Epithelial cell of proximal tubule (primary cell): ENCODE measurements at places on chromosomes 12 and 14. TPM values are rescaled to one million over a fixed set of nuclear protein-coding genes. Genes with fewer than 3 reads are reported as not detected.

DNA sequence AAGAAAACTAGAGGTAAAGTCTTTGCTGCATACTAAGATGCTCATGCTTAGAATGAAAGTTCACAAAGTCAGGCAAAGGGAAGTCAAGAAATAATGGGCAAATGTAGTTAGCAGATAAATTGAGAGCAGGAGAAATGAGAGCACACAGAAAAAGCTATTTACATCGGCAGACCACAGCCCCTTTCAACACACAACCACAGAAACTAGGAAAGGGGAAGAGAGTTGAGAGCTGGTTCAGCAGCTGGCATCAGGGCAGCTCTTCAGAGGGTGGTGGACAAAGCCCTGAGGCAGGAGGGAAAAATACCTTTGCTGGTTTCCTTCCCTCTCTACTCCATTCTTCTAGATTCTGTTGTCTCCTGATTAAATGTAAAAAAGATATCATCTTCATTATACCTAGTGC lies 95.4 kb upstream of the ANO4 start:
- DNase-seq, result no peak

DNA sequence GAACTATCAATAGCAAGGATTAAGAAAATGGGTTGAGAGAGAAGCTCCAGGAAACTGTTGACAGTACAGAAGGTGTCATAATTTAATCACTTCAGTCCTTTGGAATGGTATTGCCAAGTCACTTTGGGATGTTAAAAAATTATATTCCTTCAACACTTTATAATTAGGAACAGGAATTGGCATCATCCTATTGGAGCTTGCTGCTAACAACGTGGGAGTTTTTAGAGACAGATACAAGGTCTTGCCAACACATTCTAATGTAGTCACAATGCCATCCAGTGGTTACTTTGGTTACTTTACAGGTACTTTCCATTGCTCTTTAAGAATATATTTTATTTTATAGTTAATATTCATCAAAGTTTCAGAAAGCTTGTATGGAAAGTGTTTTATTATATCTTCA lies 310.1 kb downstream of the SYT1 start:
- DNase-seq, result peak; percentile 4

DNA sequence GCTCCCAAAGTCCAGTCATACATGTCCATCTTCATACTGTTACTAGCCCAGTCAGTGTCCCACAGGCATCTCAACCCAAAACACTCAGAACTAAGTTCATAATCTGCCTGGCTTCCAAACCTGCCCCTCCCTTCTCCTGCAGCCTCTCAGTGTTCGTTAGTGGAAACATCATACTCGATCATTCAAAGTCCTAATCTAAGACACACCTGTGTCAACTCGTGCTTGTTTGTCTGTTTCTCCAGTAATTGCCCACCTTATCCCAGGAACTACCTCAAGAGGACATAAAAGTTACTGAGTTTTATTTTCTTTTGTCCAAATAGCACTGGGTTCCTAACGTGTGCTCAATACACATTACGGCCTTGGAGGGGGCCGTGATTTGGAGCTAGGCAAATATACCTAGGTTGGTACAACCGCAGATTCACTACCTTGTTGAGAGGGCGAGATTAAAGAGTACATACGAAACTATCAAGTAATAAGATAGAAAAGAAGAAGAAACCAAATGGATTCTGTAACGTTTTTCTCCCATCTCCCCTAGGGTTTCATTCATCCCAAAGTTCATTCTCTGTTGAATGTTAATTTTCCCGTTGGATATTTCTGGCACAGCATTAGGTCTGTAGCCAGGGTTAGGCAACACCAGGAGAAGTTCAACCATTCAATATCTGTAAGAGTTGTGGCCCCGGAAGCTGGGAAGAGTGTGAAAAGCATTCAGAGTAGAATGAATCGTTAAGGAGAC lies 3.2 kb downstream of the RNASE8 start:
- DNase-seq, result no peak

- DNase-seq, result no peak
Observed at GRCh38 chr14:92748259-92749016, at the start of gene LGMN. Gene LGMN, minus strand, starts transcription at chr14:92748627. Its CDS starts 15,841 bp downstream, at chr14:92732786.

GRCh38 chr12:14216405-14217294 lies 148.8 kb upstream of the ATF7IP start:
- no peak for DNase-seq

GRCh38 chr14:41187868-41188267 lies 418.8 kb upstream of the LRFN5 start:
- no peak for DNase-seq

- no peak for DNase-seq
Observed at GRCh38 chr14:24145690-24146452, 539 bp downstream of the PSME2 start.

DNA sequence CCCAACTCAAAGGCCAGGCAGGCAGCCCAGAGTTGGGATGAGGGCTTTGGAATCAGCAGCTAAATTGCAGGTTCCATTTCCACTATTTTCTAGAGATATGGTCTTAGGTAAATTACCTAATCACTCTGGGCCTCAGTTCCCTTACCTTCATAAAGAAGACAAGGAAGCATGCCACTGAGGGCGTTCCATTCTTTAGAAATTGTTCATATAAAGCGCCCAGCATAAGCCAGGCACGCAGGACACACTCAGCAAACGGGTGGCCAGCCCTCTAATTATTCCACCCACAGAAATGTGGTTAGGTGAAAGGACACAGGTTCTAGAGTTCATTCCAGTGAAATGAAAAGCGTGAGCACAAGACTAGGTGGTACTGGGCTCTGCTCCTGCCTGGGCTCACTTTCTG lies 87.9 kb upstream of the BCL11B start:
- no peak for DNase-seq

DNA sequence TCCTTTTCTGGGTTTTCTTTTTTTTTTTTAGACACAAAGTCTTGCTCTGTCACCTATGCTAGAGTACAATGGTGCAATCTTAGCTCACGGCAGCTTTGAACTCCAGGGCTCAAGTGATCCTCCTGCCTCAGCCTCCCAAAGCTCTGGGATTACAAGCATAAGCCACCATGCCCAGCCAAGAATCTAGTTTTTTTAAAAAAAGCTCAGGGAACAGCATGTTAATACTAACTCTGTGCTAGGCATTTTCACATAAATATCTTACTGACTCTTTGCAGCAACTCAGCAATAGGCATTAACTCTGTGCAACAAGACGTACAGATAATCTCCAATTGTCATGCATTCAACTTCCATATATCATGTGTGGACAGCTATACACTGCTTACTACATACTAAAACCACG lies 97.4 kb downstream of the LLPH start:
- DNase-seq, result no peak

DNA sequence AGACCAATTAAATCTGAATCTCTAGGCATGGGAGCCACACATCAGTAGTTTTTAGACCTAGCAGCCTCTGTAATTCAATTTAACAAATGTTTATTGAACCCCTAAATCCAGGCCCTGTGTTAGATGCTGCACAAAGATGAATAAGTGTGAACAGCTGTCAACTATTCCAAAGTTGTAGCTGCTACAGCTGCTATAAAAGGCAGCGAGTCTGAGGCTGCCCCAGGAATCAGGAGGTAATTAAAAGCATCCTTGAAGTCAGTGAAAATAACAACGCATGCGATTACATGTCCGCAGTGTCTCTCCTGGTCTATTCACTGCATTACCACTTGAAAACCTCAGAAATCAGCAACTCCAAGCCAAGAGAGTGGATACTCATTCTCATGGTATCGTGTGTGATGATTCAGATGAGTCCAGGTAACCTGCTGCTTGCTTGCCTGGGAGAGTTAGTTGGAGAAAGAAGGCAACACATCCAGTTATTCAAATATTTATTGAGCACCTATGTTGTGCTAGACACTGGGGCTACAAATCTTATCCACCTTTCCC lies 34.9 kb upstream of the DDHD1 start:
- no peak for DNase-seq

GRCh38 chr12:25591144-25591543 lies 38.1 kb upstream of the LMNTD1 start:
- no peak for DNase-seq

DNA sequence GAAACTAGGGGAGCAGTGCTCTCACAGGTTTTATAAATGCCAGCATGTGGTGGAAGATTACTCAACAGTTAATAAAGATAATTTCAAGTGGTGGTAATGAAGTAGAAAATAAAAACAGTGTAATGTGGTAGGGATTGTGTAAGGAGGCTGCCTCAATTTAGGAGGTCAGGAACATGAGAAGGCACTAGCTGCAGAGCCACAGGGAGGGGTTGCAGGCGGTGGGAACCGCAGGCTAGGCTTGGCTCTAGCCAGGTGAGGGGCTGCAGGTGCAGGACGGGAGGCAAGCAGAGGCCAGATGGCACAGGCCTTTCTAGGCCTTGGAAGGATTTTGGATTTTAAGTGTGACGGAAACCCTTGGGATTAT lies 768 bp downstream of the METTL25 start:
- no peak for DNase-seq

DNA sequence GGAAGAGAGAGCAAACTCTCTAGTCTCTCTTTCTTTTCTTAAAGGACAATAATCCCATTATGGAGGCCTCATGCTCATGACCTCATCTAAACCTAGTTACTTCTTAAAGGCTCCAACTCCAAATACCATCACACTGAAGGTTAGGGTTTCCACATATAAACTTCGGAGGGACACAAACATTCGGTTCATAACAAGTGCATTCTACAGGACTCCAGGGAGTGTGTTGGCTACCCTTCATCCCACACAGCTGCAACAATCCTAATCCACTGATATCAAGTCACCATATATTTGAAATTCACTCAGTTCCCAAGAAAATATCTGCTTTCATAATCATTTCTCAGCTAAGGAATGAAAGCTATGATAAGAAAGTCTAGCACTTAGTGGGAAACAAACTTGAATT lies 265.9 kb upstream of the PLEKHG7 start:
- DNase-seq, result no peak

DNA sequence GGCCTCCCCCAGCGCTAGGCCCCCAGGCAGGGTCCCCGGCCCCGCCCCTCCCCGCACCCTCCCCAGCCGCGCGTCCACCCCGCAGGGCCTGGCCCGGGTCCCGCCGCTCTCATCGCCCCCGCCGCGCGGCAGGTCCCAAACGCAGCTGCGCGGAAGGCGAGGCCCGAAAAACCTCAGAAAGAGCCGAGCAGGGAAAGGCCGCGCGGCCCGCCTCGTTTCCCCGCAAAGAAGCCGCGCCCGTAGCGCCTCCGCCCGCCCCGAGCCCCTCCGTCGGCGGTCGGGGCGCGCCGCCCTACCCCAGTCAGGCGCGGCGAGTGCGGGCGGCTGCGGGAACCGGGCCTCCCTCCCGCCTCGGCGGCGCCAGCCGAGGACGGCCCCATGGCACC lies 324 bp downstream of the POLE start:
- no peak for DNase-seq

The NDRG2 gene
- total RNA-seq, result 6.7 and 16.0 TPM in 2 replicates

The NPAS3 gene
- total RNA-seq, result 0.07 and 0.35 TPM in 2 replicates

The MYH6 gene
- total RNA-seq, result not detected in 2 replicates

The SLC25A21 gene
- 0.81 and 1.5 TPM in 2 replicates for total RNA-seq

The TMEM121 gene
- 3.5 and 5.6 TPM in 2 replicates for total RNA-seq

The SDR9C7 gene
- total RNA-seq, result not detected in 2 replicates

The NPFF gene
- not detected in 2 replicates for total RNA-seq

The NYNRIN gene
- 3.4 and 6.2 TPM in 2 replicates for total RNA-seq

The NOXRED1 gene
- not detected in 2 replicates for total RNA-seq

The VRTN gene
- total RNA-seq, result not detected in 2 replicates

The CCDC175 gene
- not detected in 2 replicates for total RNA-seq
